ENCODE measurements at places on chromosomes 7 and 10.

DNA sequence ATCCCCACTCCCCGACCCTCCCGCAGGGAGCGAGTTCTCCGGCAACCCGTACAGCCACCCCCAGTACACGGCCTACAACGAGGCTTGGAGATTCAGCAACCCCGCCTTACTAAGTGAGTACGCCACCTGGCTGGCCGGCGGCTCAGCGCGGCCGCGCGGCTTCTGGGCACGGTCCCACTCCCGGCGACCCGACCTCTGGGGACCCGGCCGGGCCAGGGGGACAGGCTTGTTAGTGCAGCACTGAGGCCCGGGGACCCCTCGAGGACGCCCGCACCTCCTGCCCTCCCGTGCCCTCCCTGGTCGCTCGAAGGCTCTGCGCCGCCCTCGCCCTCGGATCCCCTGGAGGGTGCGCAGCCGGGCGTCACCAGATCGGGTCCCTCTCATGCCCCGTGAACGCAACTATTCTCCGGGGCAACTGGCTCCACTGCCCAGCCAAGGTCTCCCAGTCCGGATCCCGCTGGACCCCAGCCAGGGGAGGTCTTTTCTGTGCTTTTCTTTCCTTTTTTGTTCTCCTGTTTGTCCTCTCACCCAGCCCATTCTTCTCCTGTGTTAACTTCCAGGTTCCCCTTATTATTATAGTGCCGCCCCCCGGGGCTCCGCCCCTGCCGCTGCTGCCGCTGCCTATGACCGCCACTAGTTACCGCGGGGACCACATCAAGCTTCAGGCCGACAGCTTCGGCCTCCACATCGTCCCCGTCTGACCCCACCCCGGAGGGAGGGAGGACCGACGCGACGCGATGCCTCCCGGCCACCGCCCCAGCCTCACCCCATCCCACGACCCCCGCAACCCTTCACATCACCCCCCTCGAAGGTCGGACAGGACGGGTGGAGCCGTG, 81.8 kb downstream of the PAX2 start:
- DNase-seq = no peak

- no peak for DNase-seq
These were observed 2.3 kb downstream of the DNTT start for GRCh38 chr10:96306516-96306915.

DNA sequence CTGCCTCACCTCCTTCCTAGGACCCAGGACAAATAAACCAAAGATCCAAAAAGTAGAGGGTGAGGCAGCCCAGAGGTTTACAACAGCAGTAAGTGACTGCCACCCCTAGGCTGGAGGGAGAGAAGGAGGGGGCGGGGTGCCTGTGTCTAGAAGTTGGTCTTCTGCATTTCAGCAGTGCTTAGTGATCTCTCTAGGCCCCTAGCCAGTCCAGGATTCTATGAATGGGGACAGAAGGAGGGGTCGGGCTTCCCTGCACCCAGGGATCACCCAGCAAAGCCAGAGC, 62.8 kb upstream of the KDM7A start:
- no peak for DNase-seq

DNA sequence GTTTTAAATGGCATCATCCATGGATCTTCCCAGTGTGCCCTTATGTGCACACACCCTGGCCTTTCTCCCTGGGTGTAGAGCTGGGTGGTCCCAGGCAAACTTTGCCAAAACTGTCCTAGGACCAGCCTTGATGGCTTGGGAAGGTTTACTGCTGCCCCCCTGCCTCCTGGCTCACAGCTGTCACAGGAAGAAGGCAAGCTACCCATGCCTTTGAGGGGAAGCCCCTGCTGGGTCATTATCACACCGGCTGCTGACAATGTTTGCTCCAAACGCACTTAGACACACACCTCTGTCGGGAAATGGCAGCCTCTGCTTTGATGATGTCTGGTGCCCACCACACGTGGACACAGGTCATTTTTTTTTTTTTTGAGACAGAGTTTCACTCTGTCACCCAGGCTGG, 25.2 kb upstream of the FIGNL1 start:
- DNase-seq = no peak

GRCh38 chr10:123637326-123637880, 28.8 kb upstream of the GPR26 start:
- DNase-seq = no peak

- DNase-seq = peak; percentile 53
These were observed 58.9 kb downstream of the PIP4K2A start for GRCh38 chr10:22655312-22655981.

DNA sequence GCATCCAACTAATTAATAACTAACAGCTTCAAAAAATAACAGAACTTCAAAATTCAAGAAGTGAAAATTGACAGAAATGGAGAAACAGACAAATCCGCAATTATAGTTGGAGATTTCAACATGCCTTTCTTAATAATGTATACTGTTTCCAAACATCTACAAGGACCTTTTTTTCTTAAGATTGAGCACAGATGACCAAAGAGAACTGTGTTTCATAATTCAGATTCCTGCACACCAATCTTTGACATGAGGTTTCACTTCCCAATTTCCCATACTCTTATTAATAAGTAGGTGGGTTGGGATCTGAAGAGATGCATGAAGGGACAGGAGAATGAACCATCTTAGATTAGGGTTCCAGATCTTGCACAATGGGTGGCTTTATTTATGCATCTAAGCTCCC, 24.9 kb upstream of the GIMAP7 start:
- no peak for DNase-seq
